ENCODE measurements at places on chromosomes 3 and 15.

- DNase-seq: no peak
Observed at GRCh38 chr3:146559388-146559787, 15.0 kb upstream of the PLSCR1 start.

GRCh38 chr3:156620901-156621300 is 53.5 kb upstream of the TIPARP start:
- DNase-seq: no peak

GRCh38 chr3:34998902-34999301 is 640.4 kb upstream of the ARPP21 start:
- DNase-seq: no peak

DNA sequence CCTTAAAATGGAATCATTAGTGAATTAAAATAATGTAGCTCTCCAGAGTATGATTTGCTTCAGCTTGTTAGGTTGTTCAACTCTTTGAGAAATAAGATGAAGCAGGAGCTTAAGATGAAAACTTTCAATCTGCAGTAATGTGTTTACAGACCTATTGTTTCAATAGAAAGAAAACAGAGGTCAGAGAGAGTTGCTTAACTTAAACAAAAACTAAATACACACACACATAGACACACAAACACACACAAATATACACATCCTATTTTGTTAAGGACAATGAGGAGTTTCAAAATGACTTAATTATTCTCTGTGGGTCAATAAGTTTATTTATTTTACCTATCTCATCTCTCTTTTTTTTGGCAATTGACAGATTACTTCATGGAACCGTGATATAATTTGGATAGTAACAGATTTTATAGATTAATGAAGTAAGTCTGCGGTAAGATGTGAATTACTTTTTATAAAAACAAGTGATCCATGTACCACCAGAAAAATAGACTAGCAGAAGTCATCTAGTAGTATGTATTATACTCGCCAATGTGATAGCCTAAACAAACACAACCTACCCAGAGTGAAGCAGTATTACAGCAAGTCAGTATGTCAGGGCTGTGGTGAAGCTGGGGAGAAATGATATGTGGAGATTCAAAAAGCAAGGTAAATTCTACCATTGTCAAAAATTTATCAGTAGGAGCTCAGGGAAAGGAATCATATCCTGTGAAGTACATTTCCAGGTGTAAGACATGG is 76.7 kb upstream of the DCBLD2 start:
- DNase-seq: no peak

DNA sequence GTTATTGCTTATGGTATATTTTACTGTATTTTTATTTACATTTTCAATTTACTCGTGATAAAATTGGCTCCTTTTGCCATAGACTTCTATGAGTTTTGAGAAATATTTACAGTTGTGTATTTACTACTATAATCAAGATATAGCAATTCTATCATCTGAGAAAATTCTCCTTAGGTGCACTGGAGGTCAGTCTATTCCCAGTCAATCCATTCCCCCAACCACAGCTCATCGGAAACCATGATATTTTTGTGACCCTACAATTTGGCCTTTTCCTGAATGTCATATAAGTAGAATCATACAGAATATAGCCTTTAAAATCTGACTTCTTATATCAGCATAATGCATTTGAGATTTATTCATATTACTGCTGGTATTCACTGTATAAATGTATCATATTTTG is 114.7 kb upstream of the LRTM1 start:
- no peak for DNase-seq

DNA sequence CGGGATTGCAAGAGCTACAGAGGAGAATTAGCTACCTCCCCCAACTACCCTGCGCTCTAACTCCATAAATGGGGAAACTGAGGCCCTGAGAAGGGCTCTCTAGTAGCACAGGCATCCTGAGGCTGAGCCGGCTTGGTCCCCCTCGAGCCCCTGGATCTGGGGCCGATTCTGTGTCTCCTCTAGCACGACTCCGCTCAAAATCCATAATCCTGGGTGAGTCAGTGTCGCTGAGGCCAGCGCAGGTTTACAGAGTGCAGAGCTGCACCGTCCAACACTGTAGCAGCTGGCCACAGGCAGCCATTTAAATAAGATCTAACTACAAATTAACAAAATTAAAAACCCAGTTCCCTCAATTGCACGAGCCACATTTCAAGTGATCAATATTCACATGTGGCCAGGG is 10.8 kb downstream of the GATA2 start:
- no peak for DNase-seq

DNA sequence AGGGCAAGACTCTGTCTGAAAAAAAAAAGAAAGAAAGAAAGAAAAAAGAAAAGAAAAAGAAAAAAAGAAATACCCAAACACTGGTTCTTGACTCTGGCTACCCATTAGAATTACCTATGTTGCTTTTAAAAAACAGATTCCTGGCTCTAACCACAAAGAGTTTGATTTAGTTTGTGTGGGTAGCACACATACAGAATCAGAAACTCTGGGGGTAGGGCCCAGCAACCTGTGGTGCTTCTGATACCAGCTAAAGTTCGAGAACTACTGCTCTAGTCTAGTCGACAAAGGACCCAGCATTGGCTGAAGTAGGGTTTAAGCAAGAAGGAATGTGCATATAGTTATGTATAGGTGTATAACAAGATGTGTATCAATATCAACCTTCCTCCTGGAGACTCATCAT is 392.7 kb downstream of the EFHB start:
- DNase-seq: no peak

- no peak for DNase-seq
Observed at GRCh38 chr3:128060473-128061381, 8.5 kb downstream of the SEC61A1 start.

GRCh38 chr15:77540312-77541060 is 92.2 kb downstream of the LINGO1 start:
- no peak for DNase-seq

DNA sequence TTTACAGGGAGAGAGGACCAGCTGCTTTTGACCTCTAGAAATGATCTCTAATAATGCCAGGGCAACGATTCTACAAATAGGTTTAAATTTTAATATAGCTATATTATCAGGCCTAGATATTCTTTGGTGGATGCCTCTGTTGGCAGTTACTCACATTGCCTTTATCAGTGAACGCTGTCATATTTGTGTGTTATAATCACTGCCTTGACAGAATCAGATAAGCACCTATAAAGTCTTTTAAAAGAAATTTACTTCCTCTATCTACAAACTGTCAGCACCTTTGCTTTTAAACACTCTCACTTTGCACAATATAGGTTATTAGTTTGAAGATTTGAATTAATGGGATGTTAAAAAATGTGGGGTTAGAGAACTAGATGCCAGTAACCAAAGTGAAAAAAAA is 324.1 kb downstream of the ZIC1 start:
- DNase-seq: no peak

- no peak for DNase-seq
Observed at GRCh38 chr3:50250514-50250913, 14.5 kb downstream of the GNAI2 start.

DNA sequence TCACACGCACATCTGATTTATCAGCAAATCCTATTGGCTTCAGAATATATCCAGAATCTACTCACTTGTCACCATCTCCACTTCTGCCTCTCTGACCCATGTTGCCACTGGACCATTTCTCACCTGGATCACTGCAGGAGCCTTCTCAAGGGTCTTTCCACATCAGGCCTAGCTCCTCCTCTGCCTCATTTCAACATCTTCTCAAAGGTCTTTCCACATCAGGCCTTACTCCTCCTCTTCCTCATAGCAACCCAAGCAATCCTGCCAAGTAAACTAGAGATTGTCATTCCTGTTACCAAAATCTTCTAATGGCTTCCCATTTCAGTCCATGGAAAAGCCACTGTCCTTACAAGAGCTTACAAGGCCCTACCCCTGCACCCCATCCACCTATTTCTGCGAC is 18.0 kb upstream of the DUT start:
- DNase-seq: no peak

DNA sequence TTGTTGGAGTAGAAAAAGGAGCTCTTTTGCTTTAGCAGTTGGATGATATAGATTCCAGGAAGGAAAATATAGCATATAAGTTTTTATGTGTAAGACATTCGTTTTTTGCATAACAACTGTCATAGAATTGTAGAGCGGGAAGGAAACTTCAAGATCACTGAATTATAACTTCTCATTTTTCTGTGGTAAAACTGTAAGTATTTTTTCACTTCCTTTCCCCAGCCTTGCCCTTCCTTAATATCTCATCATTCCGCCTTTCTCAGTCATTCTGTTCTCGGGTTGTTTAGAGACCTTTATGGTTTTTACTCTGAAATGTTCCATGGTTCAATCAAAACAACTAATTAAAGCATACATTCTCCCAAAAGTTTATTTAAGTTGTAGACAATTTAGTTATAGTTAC is 1.1 kb downstream of the EAF2 start:
- peak; percentile 10 for DNase-seq

DNA sequence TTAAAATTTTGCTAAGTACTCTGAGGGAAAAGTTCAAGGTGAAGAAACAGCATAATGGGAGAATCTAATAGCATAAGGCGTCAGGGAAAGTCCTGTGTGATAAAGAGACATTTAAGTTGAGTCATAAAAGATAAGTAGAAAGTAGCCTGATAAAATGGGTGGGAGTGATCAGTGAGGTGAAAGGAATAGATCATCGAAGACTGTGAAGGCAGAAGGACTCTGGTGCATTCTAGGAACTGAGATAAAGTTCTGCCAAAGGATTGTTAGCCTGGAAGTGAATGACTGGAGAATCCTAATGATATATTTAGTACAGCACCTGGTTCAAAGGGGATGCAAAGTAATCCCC is 149.9 kb downstream of the CFAP20DC start:
- no peak for DNase-seq

DNA sequence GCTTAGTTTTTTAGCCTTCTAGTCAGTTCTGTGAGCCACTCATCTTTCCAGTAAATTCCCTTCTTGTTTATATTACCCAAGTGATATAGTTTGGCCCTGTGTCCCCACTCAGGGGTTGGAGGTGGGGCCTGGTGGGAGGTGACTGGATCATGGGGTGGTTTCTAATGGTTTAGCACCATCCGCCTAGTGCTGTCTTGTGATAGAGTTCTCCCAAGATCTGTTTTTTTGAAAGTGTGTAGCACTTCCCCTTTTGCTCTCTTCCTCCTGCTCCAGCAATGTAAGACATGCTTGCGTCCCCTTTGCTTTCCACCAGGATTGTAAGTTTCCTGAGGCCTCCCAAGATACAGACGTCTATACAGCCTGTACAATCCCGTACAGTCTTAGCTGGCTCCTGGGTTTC is 53.7 kb upstream of the INO80 start:
- DNase-seq: no peak

DNA sequence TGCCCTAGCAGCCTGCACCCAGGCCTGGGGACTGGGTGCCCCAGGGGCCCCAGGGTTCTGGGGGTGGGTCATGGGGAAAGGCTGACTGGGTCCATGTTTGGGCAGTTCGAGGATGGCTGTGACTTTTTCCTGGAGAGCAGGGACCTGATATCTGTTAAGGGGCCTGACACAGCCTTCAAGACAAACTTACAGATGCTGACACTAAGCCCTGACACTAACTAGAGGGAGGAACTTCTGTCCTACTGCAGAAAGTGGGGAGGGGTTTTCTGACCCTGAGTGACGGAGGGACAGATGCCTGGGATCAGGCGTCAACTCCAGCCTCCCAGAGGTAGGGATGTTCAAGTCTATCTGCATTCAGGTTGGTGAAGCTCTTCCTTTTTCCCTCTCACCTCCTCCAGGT is 45.0 kb upstream of the SLC6A11 start:
- DNase-seq: no peak

DNA sequence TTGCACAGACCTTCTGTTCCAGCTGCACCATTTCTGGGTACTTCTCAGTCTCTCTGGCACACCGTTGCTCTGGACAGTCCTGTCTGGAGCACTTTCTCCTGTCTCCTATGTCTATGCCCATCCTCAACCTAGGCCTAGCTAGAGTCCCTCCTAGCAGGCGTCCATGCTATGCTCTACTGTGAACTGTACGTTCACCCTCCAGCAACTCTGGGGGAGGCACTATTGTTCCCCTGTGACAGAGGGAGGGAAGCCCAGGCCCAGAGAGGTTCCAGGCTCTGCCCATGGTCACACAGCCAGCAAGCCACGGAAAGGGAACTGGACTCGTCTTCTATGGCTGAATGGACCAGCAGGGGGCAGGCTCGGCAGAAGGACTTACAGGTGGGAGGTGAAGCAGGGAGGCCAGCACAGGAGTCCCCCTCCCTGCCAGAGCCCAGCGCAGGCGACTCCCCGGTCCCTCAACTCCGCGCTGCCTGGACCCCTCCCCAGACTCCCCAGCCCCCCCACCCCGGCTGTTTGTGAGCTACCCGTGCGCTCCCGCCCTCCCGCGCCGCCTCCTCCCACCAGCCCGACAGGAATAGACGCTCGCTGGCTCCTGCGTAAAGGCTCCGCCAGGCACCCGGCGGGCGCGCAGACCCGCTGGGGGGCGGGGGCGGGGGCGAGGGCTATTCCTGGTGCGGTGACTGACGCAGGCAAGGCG is 1.7 kb upstream of the LINGO1 start:
- DNase-seq: peak; percentile 77

GRCh38 chr3:13332158-13332557 is 88.0 kb downstream of the NUP210 start:
- peak; percentile 82 for DNase-seq

DNA sequence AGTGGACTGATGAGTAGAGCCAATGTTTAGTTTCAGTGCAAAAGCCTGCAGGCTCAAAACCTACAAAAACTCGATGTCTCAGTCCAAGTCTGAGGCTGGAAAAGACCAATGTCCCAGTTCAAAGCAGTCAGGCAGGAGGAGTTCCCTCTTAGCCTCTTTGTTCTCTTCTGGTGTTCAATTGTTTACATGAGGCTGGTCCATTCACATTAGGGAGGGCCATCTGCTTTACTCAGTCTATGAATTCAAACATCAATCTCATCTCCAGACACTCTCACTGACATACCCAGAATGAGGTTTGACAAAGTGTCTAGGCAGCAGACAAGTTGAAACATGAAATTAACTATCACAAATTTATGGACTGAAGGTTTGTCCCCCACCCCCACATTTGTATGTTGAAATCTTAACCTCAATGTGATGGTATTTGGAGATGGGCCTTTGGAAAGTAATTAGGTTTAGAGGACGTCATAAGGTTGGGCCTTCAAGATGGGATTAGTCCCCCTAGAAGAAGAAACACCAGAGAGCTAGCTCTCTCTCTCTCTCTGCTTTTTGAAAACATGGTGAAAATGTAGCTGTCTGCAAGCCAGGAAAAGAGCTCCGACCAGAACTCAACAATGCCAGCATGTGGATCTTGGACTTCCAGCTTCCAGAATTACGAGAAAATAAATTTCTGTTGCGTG is 438.5 kb upstream of the RGMA start:
- no peak for DNase-seq

DNA sequence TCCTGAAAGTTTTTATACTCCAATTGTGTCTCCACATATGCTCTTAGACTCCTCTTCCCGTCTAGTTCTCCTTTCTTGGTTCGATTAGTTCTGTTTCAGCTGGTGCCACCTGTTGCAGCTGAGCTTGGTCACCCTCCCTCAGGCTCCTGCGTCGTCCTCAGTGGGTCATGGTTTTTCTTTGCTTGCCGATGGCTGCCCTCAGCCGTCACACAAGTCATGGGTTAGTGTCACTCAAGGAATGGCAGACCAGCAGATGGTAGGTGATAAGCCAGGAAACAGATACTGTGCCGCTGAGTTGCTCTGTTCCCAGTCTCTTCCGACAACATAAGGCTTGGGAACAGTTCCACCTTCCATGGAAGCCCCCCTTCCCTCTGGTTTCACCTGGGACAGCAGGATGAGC is 109.9 kb downstream of the IGF1R start:
- no peak for DNase-seq
